Stimulated activated CD4-positive, alpha-beta T cell treated with anti-CD3 and anti-CD28 coated beads, Interleukin-15, amount 100 ng/mL, for 1 hour (primary cell): ENCODE measurements at places on chromosomes 6 and 20.

GRCh38 chr20:25744261-25744660, 47.6 kb upstream of the ZNF337 start:
- DNase-seq, result no peak

- DNase-seq, result no peak
Measured at GRCh38 chr20:17431621-17432364, 99.4 kb downstream of the BFSP1 start.

DNA sequence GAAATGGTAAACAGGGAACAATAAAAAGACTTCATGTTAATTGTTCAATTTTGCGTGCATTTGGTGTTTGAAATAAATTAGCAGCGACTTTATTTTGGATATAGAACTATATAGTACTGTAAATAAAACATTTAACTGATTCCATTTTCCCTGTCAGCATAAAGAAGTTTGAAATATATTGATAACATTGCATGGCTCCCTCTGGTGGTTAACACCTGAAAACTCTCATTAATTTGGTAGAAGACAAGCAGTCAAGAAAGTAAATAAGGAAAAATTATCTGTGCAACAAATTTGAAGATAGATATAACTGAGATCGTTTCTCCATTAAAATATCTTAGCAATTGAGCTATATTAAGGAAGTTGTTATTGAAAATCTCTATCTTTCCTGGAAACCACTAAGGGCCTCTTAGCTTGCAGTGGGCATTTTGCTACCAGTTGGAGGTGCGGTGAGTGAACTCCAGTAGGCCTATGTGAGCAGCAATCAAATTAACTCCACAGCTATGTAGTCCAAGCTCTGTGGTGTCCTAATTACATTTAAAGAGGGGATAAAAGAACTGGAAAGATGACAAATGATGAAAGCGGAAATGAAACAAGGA, 435.7 kb upstream of the FKBP1C start:
- DNase-seq, result no peak

- DNase-seq, result no peak
Measured at GRCh38 chr20:38173237-38174156, 8.4 kb upstream of the TGM2 start.

- DNase-seq, result no peak
Measured at GRCh38 chr6:167760979-167761793, 65.5 kb upstream of the AFDN start.

DNA sequence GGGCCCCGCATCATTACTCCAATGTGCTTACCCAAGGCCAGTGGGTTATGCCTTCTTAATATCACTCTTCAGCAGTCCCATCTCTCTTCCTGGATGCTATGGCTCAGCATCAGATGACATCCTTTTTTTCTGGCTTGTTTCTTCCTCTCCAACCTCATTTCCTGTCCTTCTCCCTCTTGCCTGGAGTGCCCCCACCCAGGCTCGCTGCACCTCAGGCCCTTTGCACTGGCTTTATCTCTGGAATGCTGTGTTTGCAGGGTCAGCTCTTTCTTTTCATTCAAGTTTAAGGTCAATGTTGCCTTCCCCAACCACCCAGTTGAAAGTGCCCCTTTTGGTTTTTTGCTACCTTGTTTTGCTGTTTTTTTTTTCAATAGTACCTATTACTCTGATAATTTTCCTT, 36.7 kb downstream of the CD40 start:
- DNase-seq, result no peak

DNA sequence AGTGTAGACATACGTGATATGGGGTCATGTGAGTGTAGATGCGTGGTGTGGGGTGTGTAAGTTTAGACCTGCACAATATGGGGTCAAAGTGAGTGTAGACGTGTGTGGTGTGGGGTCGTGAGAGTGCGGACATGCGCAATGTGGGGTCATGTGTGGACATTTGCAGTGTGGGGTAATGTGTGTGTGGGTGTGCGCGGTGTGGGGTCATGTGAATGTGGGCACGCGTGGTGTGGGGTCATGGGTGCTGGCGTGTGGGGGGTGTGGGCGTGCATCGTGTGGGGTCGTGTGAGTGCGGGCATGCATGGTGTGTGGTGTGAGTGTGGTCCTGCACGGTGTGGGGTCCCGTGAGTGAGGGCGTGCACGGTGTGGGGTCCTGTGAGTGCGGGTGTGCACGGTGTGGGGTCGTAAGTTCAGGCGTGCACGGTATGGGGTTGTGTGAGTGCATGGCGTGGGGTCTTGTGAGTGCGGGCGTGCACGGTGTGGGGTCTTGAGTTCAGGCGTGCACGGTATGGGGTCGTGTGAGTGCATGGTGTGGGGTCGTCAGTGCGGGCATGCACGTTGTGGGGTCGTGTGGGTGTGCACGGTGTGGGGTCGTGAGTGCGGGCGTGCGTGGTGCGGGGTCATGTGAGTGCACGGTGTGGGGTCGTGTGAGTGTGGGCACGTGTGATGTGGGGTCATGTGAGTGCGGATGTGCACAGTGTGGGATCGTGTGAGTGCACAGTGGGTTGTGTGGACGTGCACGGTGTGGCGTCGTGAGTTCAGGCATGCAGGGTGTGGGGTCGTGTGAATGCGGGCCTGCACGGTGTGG, 14.3 kb downstream of the PCMTD2 start:
- DNase-seq, result no peak

DNA sequence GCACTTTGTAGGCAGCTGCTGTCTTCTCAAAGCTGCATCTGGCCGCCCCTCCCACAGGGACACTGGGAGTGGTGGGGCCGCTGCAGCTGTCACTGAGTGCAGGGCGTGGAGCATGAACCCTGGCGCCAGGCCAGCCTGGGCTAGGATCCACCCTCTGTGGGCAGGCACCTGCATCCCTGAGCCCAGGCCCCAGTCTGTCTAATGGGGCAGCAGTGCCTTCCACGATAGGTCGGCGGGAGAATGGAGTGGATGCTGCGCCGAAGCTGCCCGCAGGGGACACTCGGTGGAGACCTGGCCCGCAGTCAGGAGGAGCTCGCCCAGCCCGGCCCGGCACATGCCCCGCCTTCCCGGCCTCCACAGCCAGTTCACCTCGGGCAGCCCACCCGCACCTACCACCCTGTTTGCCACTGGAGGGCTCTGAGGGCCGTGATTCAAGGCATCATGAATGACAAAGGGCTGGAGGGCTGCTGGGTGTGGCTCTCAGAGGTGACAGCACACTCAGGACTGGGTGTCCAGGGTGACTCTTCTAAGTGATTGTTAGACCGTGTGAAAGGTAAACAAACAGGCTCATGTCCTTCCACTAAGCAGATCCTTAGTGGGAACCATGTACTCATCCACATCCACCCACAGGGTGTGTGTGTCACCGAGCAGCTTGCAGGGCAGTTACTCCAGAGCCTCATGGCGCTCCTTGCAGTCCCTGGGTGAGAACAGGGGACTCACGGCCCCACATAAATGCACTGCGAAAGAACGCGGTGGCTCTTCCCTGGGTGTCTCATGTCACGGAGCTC, 133.9 kb downstream of the AGPAT4 start:
- no peak for DNase-seq

GRCh38 chr6:117482240-117483003, at the start of gene DCBLD1:
DCBLD1 (plus strand) TSS chr6:117482674; CDS start chr6:117482782, 108 bp downstream.
- DNase-seq, result peak; percentile 16

DNA sequence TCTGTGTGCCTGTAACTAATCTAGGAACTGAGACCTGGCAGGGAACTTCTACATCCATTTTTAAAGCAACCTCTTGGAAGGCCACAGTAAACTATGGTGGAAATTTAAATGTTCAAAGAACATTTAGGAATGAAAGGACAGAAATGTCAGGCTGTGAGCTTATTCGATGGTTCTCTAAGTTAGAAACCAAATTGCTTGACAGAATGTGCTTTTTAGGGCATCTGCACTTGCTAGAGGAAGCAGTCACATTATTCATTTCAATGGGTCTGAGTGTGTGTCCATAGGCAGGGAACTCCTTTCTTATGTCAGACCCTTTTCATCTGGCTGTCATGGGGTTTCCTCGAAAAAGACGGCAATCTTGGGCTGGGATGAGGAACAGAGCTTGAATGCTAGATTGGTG, 84.4 kb downstream of the PPP1R14C start:
- DNase-seq, result no peak

GRCh38 chr20:59817406-59817805, 116.0 kb downstream of the SYCP2 start:
- DNase-seq, result no peak

GRCh38 chr6:1629316-1629715, 19.6 kb downstream of the FOXC1 start:
- no peak for DNase-seq

- DNase-seq, result no peak
Measured at GRCh38 chr6:106300944-106301343, 24.6 kb downstream of the ATG5 start.

DNA sequence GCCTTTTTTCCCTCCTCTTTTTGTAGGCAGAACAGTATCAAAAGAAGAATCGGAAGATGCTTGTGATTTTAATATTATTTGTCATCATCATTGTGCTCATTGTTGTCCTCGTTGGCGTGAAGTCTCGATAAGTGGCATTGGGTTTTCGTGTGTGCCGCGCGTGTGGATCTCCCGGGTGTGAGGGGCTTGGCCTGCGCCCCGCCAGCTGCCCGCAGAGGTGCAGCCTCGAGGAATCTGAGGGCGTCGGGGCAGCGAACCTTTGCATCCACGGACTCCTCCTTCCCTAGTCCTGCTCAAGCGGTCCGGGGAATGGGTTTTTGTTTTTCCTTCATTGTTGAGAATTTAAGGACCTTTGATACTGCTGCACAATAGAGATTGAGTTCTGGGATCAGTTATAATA, 16.4 kb upstream of the NPEPL1 start:
- DNase-seq, result no peak

DNA sequence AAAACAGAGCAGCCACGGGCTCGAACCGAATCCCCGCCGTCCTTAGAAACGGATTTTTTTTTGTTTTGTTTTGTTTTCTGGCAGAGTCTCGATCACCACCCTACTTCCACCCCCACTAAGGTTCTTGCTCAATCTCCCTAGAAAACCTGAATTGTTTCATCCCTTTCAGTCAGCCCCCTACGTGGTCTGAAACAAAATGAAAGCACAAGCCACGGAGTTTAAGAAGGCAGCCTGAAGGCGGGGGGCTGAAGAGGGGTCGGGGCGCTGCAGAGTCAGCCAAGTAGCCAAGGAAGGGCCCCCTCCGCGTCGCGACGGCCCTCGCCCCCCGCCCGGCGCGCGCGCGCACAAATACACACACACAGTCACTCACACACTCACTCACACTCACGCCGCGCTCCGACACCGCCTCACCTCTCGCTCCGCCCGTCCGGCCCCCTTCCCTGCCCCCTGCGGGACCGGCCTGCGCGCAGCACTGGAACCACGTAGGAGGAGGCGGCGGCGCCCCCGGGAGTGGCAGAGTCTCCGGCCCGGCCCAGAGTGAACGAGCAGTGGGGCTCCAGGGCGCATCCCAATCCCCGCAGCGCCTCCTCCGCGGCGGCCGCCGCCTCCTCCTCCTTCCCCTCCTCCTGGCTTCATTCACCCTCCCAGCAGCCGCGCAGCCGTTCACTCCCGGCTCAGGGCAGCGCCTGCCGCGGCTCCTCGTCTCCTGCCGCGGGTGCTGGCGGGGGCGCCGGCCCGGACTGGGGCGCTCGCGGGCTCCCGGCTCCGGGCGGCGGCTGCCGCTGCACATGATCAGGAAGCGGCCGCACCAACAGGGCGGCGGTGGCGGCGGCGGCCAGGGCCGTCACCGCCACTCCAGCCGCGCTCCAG, 1.4 kb downstream of the ATXN1 start:
- peak; percentile 67 for DNase-seq

DNA sequence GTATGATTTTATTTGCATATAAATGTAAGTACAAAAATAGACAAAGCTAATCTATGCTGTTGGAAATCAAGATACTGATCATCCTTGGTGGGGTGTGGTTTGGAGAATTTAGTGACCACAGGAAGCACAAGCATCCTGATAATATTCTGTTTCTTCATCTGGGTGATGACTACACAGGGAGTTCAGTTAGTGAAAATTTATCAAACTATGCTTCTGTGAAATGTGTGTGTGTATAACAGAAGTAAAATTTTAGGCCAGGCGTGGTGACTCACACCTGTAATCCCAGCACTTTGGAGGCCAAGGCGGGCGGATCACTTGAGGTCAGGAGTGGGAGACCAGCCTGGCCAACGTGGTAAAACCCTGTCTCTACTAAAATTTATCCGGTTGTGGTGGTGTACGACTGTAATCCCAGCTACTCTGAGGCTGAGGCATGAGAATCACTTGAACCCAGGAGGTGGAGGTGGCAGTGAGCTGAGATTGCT, 20.6 kb downstream of the ENPP3 start:
- no peak for DNase-seq

GRCh38 chr6:159809149-159809548, 9.1 kb downstream of the PNLDC1 start:
- DNase-seq, result no peak

GRCh38 chr20:13791540-13792459, 7.0 kb downstream of the NDUFAF5 start:
- no peak for DNase-seq

DNA sequence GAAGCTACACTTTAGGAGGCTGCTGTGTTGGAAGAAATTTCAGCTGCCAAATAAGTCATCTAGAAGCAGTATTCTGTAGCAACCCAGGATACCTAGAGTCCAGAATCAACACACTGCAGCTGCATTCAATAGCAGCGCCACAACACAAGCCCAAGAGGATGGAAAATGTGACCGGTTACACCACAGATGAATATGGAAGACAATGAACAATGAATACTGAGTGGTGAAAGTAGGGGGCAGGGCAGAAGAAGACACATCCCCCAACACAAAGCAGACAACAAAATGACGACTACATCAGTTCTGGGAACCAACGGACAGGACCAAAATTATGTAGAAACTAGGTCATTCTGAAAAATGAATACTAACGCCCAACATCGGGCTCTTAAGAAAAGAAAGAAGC, 38.2 kb downstream of the KIF6 start:
- no peak for DNase-seq

GRCh38 chr6:143743301-143744166, 65.8 kb downstream of the PHACTR2 start:
- no peak for DNase-seq

DNA sequence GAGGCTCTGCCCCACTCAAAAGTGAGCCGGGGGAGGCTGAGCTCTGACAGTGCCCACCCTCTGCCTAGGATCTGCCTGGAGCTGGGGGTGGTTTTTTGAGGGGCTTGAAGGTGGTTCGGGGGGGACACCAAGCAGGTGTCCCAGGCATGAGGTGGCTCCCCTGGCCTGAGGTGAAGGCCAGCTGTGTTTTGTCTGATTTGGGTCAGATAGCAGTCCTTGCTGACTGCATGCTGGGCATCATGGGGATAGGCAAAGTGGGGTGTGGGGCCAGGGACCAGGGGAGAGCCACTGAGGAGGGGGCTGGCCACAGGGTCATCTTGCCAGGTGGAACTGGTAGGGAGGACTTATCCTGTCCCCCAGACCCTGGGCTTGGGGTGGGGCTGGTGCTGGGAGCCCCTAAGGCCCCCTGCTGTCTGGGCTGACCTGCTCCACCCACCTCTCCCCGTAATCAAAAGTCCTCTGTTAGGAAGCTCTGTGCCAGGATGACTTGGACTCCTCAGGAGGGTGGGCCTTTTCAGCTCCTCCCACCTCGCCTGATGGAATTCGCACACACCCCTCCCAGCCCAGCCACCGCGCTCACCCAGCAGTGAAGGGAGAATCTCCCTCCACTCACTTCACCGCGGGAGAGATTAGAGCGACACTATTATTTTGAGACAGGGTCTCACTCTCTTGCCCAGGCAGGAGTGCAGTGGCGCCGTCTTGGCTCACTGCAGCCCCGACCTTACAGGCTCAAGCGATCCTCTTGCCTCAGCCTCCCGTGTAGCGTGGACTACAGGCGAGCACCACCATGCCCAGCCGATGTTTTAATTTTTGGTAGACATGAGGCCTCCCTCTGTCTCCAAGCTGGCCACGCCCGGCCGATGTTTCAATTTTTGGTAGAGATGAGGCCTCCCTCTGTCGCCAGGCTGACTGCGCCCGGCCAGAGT, 1.5 kb upstream of the COL9A3 start:
- DNase-seq, result no peak
